Stimulated activated CD4-positive, alpha-beta T cell treated with anti-CD3 and anti-CD28 coated beads, Interleukin-15, amount 100 ng/mL, for 1 hour (primary cell): ENCODE measurements at places on chromosomes 16 and 17.

DNA sequence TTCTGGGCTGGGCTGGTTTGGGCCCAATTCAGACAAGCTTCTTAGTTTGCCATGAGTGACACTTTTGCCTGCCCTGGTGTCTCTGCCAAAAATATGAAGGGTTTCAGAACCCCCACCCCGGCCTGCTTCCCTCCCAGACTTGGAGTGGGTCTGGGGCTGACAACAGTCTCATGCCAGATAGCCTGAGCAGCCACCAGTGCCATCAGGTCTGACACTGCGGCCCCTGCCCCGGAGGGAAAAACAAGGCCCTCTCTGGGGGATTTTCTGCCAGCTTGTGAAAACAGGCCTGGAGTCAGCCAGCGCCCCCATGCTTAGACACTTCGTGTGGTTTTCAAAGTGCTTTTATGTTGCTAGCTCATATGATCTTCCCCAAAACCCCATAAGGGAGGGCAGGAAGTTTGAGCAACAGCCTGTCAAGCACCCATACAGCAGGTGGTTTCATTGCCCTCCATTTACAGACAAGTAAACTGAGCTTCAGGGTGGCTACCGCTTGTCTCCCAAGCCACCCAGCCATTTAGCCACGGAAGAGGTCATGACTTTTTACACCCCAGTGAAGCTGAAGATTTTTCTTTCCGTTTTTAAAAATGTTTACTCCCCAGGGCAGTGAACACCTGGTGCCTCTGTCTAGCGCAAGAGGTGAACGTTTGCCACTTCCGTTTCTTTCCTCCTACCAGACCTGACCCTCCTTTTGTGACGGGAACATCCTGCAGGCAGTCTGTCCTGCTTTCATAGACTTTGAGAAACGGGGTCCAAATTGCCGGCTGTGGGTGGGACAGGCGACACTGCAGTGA is 300.6 kb downstream of the SEC14L1 start:
- DNase-seq, result peak; percentile 59

DNA sequence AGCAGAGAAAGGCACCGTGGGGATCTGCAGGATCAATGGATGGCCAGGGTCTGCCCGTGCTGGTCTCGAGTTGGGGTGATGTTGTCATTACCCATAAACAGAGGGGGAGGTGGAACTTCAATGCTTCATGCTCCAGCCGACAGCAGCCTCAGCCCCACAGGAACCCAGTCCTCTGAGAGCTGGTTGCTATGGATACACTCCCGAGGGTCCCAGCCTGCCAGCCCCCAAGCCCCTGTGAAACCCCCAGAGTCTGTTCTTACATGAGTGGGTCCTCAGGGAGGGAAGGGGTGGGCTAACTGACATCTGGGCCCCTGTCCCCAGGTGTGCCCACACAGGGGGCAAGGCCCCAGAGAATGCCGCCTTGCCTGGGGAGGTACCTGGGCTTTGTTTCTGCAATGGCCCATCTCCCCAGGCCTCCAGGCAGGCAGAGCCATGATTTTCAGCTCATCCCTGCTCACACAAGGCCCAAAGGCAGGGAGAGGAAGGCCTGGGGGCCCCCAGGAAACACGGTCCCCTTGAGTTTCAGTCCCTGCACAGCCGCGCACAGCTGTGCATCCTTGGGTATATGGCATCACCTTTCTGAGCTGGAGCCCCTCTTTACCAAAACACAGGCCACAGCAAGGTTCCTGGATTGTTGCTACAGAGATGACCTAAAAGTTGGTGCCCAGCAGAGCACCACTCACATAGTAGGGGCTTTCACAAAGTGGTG is 223.7 kb downstream of the ZNF423 start:
- no peak for DNase-seq

DNA sequence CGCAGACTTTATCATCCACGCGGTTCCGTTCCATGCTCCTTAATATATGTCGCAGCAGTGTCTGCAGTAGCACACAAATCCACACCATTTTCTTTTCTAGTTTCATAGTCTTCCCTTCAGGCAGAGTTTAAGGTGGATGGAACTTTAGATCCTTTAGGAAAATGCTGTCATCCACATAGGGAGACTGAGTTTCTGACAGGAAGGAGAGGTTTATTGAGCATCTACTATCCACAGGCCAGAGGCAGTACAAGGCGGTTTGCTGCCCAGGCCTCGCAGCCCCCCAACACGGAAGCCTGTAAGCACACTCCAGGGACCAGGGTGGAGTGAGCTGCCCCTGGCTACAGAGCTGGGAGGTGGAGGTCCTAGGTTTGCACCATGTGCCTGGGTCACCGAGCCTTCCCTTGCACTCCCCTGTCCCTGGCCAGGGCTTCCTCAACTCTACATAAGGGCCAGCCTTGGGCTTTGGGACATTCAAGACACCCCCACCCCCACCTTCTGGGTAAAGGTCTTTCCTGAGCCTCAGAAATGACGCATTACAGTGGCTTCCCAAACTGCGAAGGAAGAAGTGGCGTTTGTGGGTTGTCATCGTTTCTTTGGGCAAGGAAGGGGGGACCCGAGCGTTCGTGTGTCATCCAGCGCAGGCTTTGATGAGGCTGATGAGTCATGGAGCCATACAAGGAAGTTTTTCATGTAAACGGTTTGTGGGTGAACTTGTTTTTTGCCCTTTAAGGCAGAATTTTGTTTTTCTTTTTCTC is 146.5 kb upstream of the PLCG2 start:
- peak; percentile 47 for DNase-seq

GRCh38 chr17:39174920-39175694 is 9.1 kb upstream of the ARL5C start:
- DNase-seq, result peak; percentile 56

DNA sequence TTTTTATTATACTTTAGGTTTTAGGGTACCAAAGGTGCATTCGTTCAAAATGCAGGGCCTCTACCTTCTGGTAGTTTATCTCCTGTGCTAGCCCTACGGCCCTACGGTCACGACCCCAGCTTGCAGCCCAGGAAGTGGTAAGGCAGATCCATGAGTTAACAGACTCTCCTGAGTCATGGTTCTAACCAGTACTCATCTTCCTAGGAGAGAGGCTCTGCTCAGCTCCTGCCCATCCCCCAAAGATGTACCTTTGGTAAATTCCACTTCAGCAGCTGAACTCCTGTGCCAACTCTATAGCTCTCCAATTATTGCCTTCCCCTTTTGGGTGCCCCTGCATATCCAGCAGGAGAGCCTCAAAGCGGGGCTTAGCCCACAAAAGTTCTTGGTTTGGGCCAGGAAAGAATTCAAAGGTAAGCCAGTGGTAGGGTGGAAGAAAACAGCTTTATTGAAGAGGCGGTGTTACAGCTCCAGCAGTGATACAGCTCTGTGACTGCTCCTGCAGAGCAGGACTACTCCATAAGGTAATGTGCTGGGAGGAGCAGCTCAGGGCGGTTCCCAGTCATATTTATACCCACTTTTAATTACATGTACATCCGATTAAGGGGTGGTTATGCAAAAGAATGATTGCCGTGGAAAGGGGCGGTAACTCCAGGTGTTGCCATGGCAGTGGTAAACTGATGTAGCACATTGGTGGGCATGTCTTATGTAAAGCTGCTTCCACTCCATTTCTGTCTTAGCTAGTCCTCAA is 241.4 kb downstream of the PMP22 start:
- no peak for DNase-seq

DNA sequence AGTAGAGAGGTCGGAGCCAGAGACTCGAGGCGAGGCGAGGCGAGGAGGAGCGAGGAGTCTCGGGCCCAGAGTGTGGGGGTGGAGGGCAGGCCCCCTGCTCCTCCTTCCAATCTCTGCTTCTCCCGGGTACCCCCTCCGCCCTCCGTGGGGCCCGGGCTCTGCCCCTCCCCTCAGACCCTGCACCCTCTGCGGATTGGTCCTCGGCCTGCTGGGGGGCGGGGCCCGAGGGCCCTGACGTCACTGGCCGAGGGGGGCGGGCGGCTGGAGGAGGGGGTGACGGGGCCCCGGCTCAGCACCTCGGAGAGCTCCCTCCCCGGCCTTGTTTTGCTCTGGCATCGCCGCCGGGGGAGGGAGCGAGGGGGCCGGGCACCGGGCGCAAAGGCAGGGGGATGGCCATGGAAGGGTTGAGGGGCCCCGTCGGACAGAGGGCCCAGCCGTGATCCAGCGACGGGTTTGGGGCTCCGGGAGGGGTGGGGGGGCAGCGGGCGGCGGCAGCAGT is at the start of gene RUNDC3A:
RUNDC3A (plus strand) TSS at position 282 of the 499 bp plus-strand sequence. CDS start 232 bp downstream, outside the sequence.
- DNase-seq, result peak; percentile 83

- no peak for DNase-seq
Observed at GRCh38 chr17:33990943-33991706, 264.0 kb upstream of the CCL2 start.

- no peak for DNase-seq
Observed at GRCh38 chr17:9671559-9671958, 26.2 kb downstream of the USP43 start.

- DNase-seq, result no peak
Observed at GRCh38 chr17:65278050-65278819, 141.1 kb downstream of the RGS9 start.

GRCh38 chr17:72640415-72641165 is 451.9 kb downstream of the SLC39A11 start:
- DNase-seq, result no peak

DNA sequence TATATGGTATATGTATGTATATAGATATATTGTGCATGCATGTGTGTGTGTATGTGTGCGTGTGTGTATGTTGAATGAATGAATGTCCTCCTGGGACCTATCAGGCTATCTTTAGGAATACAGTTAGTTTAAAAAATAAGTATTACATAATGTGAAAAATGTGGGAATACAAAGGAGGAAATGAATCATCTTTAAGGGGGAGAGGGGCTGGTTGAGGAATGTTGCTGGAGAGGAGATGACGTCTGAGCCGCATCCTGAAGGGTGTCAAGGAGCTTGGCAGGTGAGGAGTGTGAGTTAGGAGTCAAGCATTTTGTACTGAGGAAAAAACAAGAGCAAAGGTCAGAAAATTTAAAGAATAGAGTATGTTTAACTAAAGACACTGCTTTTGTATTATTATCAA is 62.4 kb upstream of the NLK start:
- DNase-seq, result no peak

GRCh38 chr16:25198021-25198420 is 18.7 kb upstream of the AQP8 start:
- no peak for DNase-seq

DNA sequence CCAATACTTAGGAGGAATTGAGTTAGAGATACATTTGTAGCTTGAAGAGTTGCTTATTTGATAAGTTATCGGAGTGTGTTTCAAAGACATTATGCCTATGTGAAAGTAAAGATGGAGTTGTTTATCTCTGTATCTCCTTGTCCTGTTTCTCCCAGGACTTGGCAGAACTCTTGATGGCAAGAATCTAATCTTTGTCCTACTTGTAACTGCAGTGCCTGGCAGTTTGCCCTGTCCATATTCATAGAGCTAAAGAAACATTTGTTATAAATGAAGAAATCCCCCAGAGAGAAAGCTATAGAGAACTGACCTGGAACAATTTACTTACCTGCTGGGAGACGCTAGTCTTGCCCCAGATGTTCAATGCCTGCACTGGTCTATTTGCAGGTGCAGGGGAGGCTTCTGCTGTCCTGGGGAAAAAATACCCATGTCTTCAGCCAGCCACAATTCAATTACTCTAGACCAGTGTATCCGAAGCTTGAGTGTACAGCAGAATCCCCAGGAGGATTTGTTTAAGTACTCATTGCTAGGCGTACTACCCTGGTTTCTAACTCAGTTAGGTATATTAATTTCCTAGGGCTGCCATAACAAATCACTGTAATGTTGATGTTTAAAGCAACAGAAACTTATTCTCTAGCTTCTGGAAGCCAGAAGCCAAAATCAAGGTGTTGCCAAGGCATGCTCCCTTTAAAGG is 410.0 kb upstream of the HSBP1 start:
- no peak for DNase-seq

DNA sequence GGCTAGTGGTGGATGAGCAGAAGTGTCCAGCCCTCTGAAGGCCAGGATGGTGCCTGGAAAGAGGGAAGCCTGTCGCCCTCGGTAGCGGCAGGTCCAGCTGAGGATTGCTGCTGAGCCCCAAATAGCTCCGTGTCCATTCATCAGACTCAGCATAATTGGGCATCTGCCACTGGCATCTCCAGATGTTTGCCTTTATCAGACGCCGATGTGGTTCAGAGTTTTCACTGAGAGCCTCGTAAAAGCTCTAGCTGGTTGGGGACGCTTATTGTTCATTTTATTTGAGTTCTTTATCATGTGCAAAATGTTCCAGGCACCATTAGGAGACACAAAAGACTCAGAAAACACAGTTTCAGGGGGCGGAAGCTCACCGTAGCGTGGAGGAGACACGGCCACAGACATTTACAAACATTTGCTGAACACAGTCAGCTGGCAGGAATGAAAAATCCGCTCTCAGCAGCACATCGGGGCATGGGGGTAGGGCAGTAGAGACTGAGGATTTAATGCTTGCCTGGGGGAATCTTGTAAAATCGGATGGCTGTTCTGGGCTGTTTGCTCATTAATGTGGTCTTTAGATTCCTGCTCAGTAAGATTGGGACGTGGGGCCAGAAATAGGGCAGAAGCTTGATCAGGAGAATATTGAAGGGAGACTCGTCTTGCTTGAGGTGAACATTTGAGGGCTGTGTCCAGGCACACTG is 41.7 kb downstream of the SMPD3 start:
- DNase-seq, result no peak

DNA sequence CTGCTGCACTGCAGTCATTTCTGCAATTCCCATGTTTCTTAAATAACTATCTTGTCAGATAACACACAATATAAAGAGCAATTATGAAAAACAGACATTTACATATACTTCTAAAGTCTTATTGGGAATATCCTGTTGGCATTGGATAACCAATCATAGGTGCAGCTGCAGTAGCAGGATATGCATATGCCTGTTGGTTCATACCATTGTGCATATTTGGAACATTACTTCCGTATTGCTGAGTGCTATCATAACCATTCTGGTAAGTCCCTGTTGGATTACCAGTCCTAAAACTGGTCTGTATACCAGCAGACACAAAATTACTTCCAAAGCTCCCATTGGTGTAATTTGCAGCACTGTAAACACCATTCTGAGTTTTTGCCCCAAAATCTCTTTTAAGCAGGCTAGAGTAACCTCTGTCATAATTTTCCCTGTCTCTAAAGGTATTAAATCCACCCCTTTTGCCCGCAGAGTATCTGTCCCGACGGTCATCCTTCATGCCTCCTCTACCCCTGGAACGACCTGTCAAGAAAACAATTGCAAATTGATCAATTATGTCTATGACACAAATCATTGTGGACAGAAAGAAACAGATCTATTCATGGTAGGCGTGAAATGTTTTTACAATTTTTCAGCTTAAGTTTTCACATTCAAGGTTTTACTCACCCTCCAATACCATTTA is 3.1 kb upstream of the POLG2 start:
- DNase-seq, result no peak

GRCh38 chr16:72099377-72099818 is 5.8 kb downstream of the DHX38 start:
- DNase-seq, result no peak

- DNase-seq, result peak; percentile 64
Observed at GRCh38 chr16:5033256-5034166, at the start of gene NAGPA. Gene NAGPA, minus strand, starts transcription at chr16:5033935. Its CDS starts 21 bp downstream, at chr16:5033914.

- no peak for DNase-seq
Observed at GRCh38 chr16:88886845-88887521, 20.5 kb upstream of the PABPN1L start.
